ENCODE measurements at places on chromosomes 6 and 20.

GRCh38 chr20:19768325-19768842, 10.3 kb downstream of the RIN2 start:
- DNase-seq, result no peak

- DNase-seq, result no peak
These were observed 24.3 kb upstream of the ADGRF1 start for GRCh38 chr6:47066418-47066817.

- no peak for DNase-seq
These were observed 17.4 kb downstream of the ITPR3 start for GRCh38 chr6:33638556-33638955.

DNA sequence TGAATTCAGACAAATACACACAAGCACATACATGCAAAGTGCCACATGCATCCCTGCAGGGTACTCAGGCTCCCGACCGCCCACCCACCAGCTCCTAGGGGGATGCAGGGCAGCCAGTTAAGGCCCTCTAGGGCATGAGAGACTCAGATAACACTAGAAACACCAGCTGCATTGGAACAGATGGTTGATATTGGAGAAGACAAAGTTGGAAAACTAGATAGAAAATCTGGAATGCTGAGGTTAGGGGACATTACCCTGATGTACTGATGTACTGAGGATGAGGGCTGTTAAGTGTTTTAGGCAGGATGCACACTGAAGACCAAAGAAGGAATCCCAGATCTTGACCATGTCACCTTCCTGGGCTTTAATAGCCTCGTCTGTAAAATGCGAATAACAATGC, 134.6 kb upstream of the ECI2 start:
- no peak for DNase-seq

GRCh38 chr6:34852406-34853085, 35.3 kb downstream of the TAF11 start:
- DNase-seq, result no peak

- no peak for DNase-seq
These were observed 240.5 kb downstream of the FARS2 start for GRCh38 chr6:5501837-5502236.

DNA sequence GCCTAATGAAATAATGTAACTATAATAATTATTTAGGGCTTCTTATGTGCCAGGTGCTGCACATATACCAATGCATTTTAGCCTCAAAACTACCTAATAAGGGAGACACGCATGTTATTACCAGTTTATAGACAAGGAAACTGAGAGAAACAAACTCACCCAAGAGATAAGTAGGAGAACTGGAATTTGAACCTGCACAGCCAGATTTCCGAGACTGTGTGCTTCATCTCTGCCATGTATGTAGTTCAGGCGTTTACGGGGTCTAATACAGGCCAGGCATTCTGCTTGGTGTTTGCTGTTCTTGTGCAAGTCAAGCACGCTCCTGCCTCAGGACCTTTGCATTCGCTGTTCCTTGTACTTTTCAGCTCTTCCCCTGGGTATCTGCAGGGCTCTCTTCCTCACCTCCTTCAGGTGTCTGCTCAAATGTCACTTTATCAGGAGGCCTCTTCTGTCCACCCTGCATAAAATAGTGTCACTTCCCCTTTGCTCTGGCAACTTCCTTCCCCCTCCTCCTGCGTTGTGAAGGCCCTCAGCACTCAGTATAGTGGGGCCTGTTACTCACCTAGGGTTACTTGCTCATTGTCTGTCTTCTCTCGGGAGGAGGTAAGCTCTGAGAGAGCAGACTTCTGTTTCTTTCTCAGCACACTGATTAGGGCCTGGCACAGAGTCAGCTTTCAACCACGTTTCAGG, 6.1 kb upstream of the NSFL1C start:
- no peak for DNase-seq

DNA sequence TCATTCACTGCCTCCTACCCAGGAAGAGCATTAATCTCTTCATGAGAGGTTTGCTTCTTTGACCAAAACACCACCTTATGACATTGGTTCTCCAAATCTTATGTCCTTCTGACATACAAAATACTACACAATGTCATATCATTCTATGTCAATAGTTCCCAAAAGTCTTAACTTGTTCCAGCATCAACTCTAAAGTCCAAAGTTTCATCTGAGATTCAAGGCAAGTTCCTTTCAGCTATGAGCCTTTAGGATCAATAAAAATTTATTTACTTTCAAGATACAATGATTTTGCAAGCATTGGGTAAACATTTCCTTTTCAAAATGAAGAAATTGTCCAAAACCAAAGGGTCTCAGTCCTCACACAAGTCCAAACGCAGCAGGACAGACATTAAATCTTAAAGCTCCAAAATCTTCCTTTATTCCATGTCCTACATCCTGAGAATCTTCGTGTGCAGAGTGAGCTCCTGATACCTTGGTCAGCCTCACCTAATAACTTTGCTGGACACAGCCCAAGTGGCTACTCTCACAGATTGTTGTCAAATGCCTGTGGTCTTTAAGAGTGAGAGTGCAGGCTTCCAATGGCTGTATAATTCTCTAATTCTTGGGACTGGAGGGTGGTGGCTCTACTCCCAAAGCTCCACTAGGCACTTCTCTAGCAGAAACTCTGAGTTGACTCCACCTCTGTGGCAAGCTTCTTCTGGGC, 1668.2 kb downstream of the HACE1 start:
- DNase-seq, result no peak

GRCh38 chr20:44601236-44601671, 18.9 kb downstream of the PKIG start:
- DNase-seq, result no peak

DNA sequence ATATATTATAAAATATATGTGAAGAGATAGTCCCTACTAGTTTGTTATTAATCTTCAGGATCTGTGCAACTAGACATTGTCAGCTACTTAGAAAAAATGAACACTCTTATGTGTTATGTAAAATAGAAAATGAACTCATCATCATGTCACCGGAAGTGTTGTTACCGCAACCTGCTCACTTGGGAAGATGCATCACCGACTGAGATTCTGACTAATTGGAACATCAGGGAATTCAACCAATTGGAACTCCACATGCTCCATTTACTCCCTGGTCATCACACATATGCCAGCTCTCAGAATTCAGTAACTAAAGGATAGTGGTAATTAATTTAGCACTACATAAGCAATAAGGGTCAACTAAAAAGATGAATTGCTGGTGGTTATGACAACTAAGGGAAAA, 16.7 kb upstream of the B3GAT2 start:
- DNase-seq, result no peak

GRCh38 chr6:16482702-16483314, 244.4 kb downstream of the GMPR start:
- no peak for DNase-seq
